ENCODE measurements at places on chromosomes 3 and 15. TPM values are rescaled to one million over a fixed set of nuclear protein-coding genes. Genes with fewer than 3 reads are reported as not detected.

Gene MAGEL2
- not detected for total RNA-seq

GRCh38 chr3:55143336-55143735 lies 215.5 kb upstream of the LRTM1 start:
- DNase-seq, result no peak

Gene ISLR
- total RNA-seq, result 10.7 TPM

DNA sequence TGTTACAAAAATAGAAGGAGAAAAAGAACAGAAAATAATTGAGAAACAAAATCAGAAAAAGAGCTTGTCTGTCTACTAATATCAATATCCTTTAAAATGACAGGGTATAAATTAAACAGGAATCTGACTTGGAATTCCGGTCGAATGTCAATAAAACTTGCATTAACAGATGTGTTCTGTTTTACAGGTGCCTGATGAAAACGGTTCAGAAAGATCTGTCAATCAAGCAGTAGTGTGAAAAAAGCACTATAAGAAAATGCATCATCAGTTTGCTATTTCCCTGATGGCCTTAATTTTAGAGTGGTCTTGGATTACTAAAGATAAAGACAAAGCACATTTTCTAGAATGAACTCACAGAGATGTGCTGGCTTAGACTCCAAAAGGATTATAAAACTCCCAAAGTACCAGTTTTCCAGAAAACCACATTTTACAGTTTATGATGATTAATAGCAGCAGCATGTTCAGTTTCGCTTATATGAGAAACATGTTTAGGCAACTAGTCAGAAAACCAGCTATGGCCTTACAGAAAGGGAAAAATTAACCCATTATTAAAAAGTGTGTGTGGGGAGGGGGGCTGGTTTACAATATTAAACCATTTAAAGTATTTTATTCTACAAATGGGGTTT lies 8.2 kb upstream of the C3orf38 start:
- DNase-seq, result no peak

DNA sequence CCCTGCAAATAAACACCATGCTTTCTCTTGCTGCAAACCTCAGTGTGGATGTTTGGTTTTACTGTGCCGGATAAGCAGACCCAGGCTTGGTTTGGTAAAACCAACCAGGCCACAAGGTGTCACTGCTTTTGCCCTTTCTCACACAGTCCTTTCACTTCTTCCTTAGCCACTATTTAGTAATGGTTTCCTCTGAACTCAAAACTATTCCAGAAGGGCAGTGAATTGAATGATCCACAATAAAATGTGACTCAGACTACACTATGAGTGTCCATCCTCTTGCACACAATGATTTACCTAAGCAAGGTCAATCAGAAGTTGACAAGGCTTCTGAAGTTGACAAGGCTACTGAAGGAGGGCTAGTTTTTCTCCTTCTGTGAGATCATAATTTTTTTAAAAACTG lies 552.4 kb upstream of the CCDC54 start:
- no peak for DNase-seq
